ENCODE measurements at places on chromosomes 2 and 18.

- DNase-seq, result no peak
Measured at GRCh38 chr2:207037896-207038295, 98.6 kb downstream of the CPO start.

DNA sequence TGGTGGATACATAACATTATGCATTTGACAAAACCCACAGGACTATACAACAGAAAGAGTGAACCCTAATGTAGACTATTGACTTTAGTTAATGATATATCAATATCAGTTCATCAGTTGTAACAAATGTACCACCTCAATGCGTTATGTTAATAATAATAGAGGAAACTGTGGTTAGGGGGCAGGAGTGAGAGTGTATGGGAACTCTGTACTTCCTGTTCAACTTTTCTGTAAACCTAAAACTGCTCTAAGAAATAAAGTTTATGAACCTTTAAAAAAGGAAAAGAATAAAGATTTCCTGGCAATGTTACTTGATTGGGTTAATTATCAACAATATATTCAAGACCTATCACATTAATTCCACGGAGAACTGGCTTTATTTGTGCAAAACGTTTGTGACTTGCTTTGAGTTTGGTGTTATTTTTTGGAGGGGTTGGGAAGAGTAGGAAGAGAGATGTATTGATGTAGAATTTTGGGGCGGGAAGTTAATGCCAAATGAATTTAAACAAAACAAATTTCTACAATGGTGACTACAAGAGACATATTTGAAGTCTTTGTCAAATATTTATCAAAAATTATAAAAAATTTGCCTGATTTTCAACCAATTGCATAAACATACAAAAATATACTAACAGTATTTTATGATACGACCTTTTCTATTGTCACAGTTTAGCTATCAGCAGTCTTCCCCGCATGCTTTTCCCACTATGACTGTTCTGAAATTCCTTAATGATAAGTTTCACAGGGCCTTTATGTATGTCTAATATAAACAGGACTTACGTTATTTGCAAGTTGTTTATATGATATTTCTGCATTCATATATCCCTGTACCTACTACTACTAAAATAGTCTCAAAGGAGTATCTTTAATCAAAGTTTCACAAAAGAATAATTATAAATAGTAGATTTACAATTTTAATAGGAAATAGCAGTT, 2.1 kb upstream of the RTN4 start:
- DNase-seq, result no peak

DNA sequence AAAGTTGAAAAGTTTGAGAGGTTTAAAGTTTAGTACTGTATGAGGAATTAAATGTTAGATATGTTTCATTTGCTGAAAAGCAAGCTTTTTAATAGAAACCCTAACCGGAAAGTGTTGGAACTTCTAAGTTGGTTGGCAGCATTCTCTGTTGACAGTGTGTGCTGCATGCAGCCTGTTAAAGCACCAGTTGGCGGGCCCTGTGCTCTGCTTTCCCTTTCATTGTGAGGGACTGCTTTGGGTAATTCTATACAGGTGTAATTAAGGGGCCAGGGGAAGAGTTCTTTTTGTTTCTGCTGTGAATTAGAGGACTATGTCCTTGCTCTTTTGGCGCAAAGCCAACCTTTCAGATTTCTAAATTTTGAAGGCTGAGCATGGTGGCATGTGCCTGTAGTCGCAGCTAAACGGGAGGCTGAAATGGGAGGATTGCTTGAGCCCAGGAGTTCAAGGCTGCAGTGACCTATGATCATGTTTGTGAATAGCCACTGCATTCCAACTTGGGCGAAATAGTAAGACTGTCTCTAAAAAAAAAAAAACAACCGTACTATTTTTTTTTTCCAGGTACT, 20.1 kb downstream of the PLEKHB2 start:
- no peak for DNase-seq

- DNase-seq, result no peak
Measured at GRCh38 chr2:125644257-125644656, 1011.7 kb upstream of the GYPC start.

DNA sequence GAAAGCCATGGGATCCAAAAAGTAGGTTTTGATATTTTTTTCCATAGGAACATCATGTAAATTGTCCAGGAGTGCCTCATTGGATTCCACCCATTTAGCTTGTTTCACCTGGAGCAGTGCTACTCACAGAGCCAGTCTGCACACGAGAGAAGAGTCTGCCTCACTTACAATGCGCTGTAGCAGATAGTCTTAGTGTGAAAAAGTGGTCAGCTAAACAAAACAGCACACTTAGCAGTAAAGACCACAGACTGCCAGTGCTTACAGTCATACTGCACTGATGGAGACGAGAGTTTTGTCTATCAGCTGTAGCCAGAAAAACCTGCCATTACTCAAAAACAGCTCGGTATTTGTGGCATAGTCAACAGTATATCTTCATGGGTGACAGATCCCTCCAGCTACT, 113.5 kb upstream of the LDLRAD4 start:
- no peak for DNase-seq

GRCh38 chr2:218383892-218384519, 1.9 kb downstream of the SLC11A1 start:
- DNase-seq, result no peak

DNA sequence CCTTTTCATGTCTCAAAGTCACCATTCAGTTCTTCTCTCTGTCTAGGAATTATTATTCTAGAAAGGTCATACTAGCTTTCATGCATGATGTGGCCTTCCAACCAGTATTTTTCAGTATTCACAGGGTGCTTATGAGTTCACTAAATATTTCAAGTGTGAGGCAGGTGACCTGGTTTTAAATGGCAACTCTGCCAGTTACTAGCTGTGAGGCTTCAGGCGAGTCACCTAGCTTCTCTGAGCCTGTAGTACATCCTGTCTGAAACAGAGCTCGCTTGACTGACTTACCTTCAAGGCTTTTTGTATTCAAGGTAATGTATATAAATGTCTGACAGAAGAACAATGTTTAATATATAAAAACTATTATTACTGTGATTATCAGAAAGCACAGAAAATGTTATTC, 19.4 kb upstream of the ACVR1 start:
- DNase-seq, result no peak
